Activated CD4-positive, CD25-positive, alpha-beta regulatory T cell treated with anti-CD3 and anti-CD28 coated beads, Interleukin-2, amount 50 U/mL, for 16 hours (primary cell): ENCODE measurements at places on chromosomes 2 and 18.
A peak's percentile ranks its signal among the peaks of the same experiment; 100 is the strongest.

DNA sequence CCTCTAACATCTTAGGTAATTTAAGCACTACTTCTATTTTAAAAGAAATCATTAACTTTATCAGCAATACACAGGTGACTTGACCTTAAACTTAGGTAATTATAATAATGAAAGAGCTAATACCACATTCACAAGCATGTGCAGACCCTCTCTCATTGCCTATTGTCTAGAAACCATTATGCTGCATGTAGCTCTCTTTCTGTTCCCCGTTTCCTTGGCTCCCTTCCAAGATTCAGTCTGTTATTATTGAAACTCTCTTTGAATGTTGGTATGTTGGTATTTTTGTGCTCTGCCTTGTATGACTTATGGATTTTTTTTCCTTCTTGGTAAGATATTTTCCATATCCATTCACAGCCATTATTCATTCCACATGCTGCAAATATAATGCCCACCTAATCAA is 201.2 kb downstream of the CDCA7 start:
- DNase-seq, result no peak

DNA sequence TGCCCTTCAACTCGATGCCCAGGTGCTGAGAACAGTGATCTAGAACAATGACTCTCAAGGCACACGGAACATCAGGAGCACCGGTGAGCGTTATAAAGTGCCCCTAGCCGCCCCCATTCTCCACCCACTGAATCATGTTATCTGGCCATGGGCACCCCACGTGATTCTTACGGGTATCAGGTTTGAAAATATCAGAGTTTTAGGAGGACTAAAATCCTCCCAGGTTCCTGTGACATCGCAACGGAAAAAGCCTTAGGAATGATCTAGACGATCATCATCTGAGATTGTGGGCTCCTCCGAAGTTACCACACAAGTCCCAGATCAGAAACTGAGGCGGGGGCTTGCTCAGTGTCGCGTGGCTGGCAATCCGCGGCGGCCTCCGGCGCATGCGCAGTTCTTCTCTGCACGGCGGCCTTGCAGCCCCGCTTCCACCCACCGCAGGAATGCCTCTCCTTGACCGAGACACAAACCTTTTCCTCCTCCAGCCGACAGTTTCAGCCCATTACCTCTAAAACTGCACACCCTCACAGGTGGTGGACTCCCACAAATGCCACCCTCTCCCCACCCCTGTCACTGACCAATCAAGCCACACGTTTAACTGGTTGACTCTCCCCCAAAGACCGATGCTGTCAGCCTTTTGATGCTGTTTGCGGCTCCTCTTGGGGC is 5.8 kb upstream of the MRPL33 start:
- DNase-seq, result peak; percentile 10

DNA sequence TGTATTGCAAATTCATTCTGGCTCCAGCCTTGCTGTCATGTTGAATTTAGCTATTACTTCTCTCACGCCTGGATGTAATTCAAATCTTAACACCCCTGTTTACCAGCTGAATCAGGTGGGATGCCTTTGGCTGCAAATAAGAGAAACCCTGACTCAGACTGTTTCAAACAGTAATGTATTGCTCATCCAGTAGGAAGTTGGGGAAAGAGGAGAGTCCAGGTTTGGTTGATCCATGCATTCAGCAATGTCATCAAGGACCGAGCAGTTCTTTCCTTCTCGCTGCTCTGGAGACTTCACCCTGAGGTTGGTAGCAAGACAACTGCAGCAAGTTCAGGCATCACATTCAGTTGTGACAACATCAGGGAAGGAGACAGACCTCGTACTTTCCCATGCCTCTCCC is 6.4 kb upstream of the DARS1 start:
- no peak for DNase-seq

- no peak for DNase-seq
Measured at GRCh38 chr18:49230326-49230725, 230.1 kb downstream of the DYM start.

GRCh38 chr2:180933332-180933731 is 47.1 kb upstream of the UBE2E3 start:
- no peak for DNase-seq

GRCh38 chr2:186907897-186908296 is 58.9 kb upstream of the ZSWIM2 start:
- DNase-seq, result no peak

DNA sequence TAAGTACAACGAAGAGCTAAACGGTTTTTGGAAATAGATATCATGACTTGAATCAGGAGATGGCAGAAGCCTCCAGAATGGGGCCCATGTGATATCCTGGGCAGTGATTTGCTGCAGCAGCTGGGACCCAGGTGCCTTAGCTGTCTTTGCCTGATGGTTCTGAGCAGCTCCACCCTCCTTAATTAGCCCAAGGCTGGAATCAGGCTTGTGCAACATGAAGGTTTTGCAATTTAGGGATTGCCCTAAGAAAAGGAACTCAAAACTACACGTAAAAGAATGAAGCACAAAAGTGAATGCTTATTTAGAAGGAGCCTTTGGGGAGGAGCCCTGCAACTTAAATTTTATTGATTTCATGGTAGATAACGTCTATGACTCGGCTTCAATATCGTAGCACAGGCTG is 17.3 kb upstream of the CNDP2 start:
- DNase-seq, result no peak

DNA sequence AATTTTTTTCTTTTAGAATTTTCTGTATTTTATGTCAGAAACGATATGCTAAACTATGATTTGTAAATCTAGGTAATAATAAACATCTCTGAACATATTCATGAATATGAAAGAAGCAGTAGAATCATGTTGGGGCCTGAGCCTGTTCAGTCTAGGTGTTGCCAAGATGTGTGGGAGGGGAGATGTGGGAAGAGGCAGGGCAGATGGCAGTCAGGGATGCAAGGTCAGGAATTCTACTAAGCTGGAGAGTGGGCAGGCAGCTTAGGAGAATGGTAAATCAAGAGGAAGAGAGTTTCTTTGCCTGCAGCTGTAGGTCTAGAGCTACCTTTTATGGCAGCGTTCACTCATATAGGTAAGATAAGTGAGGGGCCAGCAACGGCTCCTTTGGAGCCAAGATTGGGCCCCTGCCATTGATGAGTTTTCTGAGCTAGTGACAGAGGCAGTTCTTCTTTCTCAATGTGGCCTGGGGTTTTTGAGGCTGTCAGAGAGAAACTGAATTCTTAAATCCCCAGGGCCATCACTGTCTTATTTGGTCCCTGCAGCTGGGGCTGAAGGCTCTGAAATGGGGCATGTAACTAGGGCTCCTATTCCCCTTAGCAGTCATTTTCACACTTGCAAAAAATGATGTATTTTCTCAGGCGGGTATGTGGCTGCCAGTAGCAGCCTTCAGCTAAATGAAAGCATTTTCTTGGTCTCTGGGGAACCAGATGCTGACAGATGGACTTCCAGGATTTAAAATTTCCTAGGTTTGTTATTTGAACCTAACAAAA is 232.8 kb downstream of the PIK3C3 start:
- DNase-seq, result no peak

GRCh38 chr18:46073474-46074331 is 1.6 kb upstream of the PSTPIP2 start:
- DNase-seq, result peak; percentile 38

DNA sequence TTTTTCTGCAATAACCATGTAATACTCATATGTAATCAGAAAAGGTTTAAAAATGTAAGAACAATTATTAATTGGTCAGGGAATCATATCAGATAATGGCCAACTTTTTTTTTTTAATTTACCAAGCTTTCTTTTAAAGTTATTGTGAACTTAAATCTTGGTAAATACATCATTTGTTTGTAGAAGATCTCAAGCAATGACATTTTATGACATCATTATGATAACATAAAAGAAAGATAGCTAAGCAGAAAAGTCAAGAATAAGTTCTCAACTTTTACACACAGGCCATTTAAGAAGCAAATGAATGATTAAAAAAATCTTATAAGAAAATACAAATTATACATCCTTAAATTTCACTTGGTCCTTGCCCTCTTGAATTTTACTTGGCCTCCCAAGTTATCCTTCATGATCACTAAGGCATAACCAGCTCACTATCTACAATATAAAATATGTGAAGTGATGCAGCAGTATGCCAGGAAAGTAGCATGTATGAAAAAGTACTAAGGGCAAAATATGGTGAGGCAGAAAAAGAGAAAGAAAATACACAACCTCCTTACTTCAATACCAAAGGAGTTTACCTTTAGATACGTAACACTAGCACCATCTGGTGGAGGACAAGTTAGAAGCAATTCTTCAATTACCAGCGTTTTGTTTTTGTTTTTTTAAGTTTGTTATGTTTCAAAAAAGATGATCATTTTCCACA is 116.6 kb downstream of the SRBD1 start:
- no peak for DNase-seq

DNA sequence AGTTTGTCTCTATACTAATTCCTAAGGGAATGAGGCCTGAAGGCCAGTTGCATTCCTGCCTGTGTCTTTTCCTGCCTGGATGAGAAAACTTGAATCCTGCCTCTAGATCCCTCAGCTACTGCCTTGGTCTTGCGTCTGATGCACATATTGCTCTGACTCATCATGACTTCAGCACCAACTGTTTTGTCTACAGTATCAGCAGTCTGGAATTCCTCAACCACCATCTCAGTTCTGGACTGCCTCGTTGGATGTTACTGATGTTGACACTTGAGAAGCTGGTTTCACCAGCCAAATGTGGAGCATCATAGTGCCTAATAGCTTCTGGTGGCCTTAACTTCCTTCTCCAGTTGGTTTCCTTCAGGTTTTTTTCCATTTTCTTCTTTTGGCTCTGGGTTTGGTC is 211.0 kb downstream of the CTNNA2 start:
- no peak for DNase-seq

- no peak for DNase-seq
Measured at GRCh38 chr2:69576880-69577279, 66.7 kb downstream of the AAK1 start.

DNA sequence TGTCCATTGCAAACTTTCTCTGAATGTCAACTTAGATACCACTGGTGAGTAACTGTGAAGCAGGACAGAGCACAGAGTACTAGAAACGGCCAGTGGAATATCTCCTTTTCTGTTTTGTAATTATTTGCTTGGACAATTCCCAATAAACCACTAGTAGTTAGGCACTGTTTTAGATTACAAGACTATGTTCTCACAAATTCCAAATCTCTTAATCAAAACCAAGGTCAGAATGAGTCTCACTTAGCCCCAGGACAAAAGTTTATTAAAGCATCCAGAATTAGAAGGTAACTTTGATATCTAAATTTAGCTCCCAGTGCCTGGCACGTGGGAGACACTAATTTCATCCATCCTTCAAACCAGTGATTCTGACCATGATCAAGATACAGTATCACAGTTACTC is 89.0 kb downstream of the ZNF521 start:
- no peak for DNase-seq

DNA sequence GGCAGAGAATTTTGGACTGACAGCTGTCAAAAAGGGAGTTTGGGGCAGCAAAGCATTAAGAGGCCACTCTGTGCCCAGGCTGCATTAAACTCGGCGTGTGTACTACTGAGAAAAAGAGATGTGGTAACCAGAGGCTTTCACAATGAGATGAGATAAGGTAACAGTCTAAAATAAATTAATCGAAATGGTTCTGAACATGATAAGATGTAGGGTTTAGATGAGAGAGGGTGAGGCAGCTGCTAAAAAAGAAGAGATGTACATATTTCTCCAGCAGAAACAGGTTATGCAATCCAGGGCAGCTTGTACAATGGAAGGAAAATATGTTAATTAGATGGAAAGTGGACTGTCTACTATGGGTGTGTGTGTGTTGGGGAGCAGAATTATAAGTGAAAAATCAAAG is 39.2 kb upstream of the ACTR3 start:
- DNase-seq, result no peak

- DNase-seq, result no peak
Measured at GRCh38 chr2:139218181-139218580, 438.0 kb upstream of the NXPH2 start.

DNA sequence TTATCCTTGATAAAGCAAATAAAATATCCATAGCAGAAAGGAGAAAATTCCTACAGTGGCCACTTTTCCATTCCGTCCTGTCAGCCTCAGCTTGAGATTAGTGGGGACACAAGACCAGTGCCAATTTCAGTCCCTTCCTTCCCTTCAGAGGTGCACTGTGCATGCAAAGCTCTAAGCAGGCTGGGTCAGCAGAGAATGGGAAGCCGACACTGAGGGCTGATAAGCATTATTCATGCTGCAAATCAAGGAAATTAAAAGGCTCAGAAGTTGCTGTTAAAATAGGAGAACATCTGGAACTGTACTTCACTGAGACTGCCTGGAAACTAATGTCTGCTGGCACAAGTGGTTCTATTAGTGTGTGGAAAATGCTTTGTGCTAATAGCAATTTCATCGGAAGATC is 534.3 kb downstream of the ADCYAP1 start:
- no peak for DNase-seq

DNA sequence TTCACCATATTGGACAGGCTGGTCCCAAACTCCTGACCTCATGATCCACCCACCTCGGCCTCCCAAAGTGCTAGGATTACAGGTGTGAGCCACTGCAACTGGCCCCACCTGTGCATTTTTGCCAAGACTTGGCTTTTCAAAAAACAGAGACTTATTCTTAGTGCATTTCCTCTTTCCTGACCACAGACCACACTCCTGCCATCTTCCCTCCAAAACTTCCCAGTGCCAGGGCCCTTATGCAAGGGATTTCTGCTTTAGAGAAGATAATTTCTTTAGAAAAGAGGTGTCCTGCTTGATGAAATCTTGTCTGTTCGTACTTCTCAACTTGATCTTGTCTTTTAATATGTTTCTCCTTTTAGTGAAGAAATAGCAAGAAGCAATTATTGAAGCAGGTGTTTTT is 98.8 kb upstream of the ZNF516 start:
- no peak for DNase-seq

- no peak for DNase-seq
Measured at GRCh38 chr2:101617796-101618195, 79.7 kb upstream of the MAP4K4 start.

GRCh38 chr2:27720004-27720551 is 51.4 kb upstream of the MRPL33 start:
- DNase-seq, result no peak

- no peak for DNase-seq
Measured at GRCh38 chr18:54466248-54467005, 108.7 kb downstream of the C18orf54 start.

DNA sequence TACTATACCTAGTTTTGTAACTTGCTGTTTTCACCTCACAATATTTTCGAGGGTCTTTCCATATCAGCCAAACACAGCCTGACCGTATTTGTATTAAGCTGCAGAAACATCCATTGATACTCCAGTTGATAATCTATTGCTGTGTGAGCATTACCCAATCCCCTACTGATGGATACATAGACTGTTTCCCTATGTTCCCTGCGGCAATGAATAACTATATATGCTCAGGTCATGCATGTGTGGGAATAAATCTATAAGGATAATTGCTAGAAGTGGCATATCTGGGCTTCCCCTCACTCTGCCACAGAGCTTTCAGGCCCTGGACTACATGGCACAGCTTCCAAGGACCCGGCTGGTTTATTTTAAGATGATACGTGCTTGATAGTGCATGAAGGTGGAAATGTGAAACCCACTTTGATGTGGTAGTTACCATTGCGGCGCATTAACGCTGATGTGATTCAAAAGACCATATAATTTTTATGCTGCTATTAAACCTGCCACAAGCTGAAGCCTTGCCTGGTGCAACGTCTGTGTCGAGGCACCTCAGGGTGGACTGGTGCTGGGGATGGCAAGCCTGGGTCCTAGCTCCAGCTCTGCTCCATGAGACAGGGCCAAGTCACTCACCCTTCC is 130.8 kb upstream of the MSH6 start:
- DNase-seq, result no peak

GRCh38 chr2:230896346-230897115 is 28.5 kb downstream of the GPR55 start:
- no peak for DNase-seq
